ENCODE measurements at places on chromosomes 2 and 18.

DNA sequence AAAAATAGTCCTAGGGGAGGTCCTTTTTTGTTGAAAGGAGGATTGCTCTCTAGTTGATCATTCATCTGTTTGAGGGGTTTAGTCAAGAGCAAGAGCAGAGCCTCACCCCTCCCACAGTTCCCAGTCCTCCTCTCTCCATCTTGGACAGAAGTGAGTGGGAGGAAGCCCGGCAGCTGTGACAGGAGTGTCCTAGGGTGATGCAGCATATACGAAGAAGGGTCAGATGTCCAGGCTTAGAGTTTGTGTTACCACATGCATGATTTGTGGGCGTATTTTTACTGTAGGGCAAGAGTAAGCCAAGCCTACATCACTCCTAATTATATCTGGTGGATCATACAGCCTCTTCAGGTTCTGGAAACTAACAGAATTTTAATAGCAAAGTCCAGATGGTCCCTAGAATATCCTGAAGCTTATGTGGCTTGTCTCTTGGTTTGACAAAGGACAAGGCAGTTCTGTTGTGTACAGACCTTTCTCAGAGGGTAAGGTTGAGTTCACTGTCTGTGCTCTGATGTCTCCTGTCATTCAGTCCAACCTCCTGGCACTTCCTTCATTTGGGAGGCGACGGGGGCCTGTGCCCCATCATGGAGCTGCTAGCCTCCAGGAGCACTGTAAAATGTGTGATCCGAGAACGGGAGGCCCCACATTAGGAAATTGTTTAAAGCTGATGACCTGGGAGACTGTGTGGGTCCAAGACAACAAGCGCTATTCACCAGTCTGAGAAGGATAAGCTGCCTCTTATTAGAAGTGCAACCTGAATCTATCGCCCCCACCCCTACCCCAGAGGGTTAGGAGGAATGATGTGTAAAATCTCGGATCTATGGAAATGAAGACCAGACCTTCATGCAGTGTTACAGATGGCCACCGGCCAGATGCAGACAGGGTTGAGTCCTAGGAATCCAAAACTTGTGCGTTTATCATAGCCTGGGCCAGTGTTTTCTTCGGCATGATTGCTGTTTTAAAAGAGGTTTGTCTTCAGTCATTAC lies 6.9 kb downstream of the CEP68 start:
- no peak for DNase-seq

DNA sequence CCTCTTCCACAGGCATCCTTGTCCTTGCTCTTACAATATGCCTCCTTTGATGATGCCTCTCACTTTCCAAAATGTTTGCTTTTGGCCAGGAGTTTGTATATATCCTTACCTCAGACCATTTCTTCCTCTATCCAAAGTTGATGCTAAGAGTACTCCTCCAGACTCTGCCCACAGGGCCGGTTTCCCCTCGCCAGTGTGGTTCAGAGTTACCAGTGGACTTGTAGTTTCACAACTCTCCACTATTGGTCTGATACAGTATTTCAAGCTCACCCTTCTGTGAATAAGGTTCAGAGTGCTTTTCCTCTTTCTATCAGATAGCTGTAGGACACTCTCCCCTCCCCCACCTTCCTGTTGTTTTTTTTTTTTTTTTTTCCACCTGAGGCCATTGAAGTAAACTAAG lies 42.2 kb upstream of the LINC00305 start:
- DNase-seq, result no peak

GRCh38 chr18:44880170-44880569 lies 199.5 kb downstream of the SETBP1 start:
- DNase-seq, result no peak

- no peak for DNase-seq
These were observed 201.1 kb downstream of the PRKCE start for GRCh38 chr2:45852450-45853150.

GRCh38 chr18:68494802-68495581 lies 219.9 kb downstream of the TMX3 start:
- no peak for DNase-seq

- DNase-seq, result no peak
These were observed 1.9 kb downstream of the TCF23 start for GRCh38 chr2:27150639-27151230.

DNA sequence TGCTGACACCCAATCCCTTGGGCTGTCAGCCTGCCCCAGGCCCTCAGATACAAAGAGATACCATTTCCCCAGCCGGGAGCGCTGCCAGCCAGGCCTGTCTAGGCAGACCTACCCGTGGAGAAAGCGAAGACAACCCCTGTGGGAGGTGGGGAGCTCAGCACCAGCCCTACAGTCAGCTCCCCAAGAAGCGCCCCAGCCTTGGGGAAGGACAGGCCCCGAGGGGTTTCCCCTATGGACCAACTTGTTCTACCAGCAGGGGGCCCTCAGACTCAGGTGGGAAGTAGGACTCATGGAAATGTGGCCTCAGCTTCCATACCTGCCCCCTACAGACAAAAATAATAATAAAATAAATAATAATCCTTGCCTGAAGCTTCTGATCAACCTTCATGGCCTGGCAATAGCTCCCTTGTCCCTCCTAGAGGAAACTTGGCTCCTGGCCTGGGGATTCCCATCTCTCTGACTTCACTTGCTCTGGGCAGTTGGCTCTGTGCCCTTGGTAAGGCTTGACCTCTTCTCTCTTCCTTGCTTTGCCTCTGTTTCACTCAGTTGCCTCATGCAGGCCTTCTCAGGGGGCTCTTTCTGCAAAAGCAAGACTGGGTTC lies 7.0 kb downstream of the SLC35F6 start:
- peak; percentile 44 for DNase-seq

DNA sequence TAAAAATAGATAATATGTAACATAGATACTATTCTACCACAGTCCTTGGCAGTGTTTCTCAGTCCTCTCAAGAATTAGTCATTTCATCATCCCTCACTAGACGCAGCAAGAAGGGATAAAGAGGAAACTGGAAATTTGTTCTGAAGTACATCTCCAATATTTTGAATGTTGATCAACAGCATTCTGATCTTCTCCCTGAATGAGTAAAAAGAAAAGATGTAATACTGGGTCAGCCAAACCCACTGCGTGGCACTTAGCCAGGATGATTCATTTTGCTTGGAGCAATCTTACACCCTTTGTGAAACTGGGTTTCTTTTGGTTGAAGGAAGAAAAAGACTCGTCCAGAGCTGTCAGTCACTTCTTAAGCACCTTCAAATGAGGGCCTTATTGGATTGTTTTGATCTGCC lies 54.1 kb downstream of the TAF1B start:
- DNase-seq, result peak; percentile 20

- no peak for DNase-seq
These were observed 6.3 kb downstream of the TLK1 start for GRCh38 chr2:171154348-171154747.

- DNase-seq, result no peak
These were observed 25.4 kb downstream of the DSG4 start for GRCh38 chr18:31402026-31402373.

DNA sequence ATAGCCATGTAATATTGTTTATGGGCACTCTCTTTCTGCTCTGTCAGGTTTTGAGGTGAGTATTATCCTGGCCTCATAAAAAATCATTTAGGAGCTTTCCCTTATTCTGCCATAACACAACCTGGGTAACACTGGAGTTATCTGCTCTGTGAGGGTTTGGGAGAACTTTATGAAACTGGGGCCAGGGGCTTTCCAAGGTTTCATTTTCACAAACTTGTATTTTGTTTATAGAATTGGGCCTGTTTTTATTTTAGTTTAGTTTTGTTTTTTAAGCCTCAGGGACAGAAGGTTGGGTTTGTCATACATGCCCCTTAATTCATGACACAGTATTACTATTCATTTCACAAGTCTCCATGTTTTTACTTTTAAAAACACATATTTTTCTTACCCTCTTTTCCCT lies 83.5 kb downstream of the IRS1 start:
- DNase-seq, result no peak

GRCh38 chr2:17892770-17893534 lies 14.5 kb downstream of the KCNS3 start:
- DNase-seq, result no peak

- DNase-seq, result no peak
These were observed 585.0 kb downstream of the NR4A2 start for GRCh38 chr2:155747531-155747930.

DNA sequence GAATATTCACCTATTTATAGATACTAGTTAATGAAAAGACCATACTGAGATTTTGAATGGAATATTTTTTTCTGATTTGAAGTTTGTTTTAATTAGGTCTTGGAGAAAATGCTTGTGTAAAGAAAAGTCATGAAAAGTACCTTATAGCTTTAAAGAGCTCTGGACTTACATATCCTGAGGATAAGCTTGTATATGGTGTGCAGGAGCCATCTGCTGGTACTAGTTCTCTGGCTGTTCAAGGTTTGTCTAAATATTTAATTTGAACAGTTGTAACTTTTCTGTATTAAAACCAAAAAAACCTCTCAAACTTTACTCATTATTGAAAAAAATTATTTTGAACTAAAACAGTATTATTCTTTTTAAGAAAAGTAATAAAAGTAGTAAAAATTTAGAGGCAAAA lies 50.1 kb downstream of the UBR3 start:
- DNase-seq, result peak; percentile 67

DNA sequence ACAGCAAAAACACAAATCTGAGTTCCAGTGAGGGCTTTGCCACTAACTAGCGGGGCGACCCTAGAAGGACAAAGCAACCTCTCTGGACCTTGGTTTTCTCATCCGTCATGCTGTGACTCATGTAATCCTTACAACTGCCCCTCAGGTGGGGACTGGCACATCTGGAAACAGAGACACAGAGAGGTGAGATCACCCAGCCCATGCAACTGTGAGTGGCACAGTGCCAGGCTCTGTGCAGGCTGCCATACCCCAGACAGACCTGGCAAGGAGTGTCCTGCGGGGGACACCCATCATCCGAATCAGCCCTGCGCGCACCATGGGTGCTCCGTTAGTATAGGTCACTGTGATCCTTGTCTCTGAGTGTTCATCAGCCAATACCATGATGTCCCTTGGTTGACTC lies 198.3 kb downstream of the SMAD7 start:
- no peak for DNase-seq

DNA sequence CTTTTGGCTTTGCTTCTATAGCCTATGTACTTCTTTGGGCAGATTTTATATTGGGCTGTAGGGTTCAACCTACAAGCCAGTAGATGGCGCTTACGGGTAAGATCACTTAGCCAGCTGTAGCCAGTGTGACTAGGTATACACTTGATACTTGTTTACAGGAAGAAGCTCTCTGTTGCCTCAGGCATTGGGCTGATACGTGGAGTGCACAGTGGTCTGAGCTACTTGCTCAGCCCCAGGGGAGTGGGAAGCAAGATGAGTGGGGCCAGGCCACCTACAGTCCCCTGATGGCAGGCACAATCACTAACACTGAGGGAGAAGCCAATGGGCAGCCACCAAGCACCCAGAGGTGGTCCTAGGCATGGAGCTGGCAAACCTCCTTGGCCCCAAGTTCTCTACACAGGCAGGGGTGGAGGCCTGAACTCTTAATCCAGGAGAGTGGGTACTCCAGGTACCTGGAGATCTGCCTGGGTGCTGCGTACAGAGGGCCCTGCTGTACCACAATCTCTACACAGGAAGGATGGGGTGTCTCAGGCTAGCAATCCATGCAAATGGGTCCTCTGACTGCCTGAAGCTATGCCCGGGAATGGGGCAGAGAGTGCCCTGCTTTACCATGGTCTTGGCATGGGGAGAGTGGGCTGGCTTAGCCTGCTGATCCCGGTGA lies 122.2 kb downstream of the NCOA1 start:
- no peak for DNase-seq

DNA sequence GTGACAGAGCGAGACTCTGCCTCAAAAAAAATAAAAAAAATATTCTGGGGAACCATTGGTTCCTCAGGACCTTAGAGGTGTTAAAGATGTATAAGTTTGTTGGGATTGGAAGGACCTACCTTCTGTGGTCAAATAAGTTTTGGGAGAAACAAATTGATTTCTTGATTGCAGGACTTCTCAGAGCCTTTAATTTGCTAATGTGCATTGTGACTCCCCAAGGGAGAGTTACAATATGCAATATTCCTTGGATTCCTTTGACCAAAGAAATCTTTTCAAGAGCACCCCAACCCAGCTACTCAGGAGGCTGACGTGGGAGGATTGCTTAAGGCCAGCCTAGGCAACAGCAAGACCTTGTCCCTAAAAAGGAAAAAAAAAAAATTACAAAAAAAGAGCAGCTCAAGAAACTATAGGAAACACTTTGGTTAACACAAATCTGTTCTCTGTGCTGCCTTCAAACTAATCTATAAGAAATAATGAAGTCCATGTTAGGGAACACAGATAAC lies 6.5 kb downstream of the NAGK start:
- no peak for DNase-seq

DNA sequence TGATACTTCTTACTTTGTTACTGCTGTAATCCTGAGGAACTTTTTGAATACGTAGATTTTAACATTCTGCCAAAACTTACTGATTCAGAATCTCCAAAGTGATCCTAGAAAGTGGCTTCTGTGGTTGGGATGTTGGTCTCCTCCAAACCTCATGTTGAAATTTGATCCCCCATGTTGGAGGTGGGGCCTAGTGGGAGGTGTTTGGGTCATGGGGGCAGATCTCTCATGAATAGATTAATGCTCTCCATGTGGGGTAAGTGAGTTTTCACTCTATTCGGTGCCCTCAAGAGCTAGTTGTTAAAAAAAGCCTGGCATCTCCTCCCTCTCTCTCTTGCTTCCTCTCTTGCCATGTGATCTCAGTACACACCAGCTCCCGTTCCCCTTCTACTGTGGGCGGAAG lies 329.9 kb downstream of the HRH4 start:
- no peak for DNase-seq

Data from common myeloid progenitor, CD34-positive (primary cell).